ENCODE measurements at places on chromosomes 5 and 9.

DNA sequence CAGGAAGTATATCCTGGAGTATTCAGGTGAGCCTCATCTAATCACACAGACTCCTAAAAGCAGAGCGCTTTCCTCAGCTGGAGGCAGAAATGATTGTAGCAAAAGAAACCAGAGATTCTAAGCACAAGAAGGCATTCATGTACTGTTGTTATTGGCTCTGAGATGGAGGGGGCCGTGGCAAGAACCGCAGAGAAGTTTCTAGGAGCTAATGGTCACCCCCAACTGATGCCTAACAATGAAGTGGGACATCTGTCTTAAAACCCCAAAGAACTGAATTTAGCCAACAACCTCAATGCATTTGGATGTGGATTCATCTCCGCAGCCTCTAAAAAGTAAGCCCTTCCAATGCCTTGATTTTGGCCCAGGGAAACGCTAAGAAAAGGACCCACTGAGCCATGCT lies 76.3 kb downstream of the ADAMTSL1 start:
- no peak for DNase-seq

GRCh38 chr5:88799938-88800535 lies 82.9 kb downstream of the MEF2C start:
- DNase-seq = no peak

- DNase-seq = no peak
Measured at GRCh38 chr5:119402555-119402954, 46.7 kb downstream of the TNFAIP8 start.

DNA sequence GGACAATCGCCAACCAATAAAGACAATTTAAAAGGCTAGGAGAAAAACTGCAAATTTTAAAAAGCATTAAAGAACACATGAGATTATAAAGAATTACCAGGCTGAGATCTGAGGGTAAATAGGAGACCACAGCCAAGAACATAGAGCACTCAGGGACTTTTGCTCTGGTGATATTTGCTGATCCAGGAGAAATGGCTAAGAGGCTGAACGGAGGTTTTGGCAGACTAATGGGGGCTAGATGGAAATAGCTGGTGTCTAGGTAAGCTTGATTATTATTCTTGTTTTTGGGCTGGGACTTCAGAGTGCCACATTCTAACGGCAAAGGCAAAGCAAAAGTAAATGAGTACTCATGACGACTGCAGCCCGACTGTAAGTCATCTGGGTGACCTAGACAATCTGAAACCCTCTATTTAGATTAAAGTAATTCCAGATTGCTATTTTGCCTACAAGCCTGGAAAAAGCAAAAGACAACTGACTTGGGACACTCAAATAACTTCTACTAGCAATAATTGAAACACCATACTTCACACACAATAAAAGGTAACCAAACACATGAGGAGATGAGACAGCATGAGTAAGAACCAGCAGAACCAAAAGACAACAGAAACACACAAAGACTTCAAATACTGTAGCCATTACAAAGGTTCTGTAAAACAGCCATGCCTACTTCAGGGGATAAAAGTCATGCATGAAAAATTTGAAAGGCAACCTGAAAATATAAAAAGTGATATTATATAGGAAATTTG lies 68.8 kb downstream of the JAKMIP2 start:
- no peak for DNase-seq

- DNase-seq = no peak
Measured at GRCh38 chr5:33828626-33829308, 63.0 kb downstream of the ADAMTS12 start.

DNA sequence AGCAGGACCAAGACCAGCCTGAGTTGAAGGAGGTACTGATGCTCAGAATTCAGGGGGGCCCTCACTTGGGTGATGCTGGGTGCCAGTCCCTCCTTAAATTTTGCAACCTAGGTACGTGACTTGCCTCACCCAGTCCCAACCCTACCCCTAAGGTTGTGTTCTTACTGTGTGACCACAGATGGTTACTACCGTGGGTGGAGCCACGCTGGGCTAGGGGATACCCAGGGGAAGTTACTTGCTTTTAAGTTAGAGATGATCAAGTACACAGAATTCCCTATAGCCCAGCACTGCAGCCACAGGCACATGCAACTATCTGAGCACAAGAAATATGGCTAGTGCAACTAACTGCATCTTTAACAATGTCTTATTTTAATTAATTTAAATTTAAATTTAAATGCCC lies 32.9 kb downstream of the NXNL2 start:
- no peak for DNase-seq

GRCh38 chr5:135092476-135092875 lies 58.4 kb upstream of the PITX1 start:
- DNase-seq = no peak

DNA sequence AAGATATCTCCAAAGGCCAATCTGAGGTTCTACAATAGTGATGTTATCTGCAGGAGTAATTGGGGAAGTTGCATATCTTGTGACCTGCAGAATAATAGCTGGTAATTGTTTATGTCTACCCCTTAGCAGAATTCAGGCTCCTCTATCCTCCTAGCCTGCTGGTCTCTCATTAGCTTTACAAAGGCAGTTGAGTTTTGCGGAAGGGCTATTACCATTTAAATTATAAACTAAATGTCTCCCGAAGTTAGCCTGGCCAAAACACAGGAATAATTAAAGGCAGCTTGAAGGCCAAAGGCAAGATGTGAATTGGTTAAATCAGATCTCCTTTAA lies 168.7 kb downstream of the TTC39B start:
- no peak for DNase-seq

DNA sequence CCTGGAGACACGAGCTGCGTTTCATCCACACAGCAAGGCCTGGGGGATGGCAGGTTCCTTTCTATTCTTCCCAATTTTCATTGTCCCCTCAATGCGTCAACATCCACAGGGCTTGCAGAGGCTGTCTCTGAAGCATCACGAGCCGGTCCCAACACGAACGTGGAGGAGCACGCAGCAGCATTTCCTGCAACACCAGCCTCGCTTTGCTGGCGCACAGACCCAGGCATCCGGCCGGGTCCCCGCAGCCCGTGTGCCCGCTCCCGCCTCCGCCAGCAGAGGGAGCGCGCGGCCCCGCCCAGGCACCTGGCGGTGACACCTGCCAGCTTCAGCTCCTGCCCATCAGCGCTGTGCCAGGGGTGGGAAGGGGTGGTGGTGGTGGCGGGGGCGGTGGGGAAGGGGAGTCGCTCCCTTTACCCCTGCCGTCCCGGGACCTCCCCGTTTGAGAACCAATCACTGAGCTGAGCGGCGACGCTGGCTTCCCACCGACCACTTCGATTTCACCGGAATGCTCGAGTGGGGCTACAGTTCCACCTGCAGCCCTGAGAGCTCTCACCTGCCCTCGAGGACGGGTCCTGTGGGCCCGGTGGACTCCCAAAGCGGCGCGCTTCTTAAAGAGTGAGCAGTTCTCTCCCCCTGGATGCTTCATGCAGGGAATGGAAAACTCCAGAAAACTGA lies 464.5 kb downstream of the ICE1 start:
- no peak for DNase-seq

GRCh38 chr5:7274203-7274602 lies 121.7 kb upstream of the ADCY2 start:
- DNase-seq = no peak

DNA sequence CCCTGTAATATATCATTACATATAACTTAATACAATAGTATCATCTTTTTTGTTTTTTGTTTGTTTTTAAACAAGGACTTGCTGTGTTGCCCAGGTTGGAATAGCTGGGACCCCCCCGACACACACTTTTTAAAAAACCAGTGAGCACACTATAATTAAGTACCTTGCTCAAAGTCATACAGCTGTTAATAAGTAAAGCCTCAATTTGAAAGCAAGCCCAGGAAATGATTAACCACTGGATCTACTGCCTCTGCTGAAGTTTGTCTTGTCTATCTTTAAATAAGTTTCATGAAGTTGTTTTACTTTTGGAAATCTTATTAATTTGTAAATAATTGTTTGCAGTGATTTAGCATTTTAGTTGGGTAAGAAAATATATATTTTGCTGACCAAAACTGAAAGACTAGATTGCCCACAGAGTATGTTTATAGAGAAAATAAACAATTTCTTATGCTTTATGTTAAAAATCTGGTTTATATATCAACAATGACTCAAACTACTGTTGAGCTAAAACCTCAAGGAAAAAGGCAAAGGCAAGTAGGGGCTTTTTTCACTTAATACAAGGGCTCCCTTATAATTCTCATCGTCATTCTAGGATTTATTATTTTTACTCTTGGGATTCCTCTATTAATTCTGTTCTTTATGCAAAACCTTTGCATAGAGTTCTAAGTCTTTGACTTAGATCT lies 5.8 kb upstream of the CARNMT1 start:
- DNase-seq = no peak

DNA sequence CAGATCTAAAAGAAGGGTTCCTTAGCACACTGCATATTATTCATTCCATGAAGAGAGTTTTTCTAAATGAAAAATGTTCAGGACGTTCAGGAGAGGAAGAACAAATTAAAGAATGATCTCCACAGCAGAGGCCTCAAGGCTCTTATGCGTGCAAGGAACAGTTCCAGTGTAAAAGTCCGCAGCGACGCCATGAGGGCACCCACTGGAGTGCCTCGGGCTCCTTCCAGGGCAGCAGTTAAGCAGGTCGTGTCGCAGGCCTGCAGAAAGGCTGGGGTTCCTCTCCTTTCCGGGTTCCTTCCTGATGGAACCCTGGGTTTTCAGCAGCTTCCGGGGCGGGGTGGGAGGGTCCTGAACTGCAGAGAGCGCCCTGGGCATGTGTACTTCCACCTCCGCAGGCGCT lies 87.1 kb upstream of the SELENOP start:
- no peak for DNase-seq

DNA sequence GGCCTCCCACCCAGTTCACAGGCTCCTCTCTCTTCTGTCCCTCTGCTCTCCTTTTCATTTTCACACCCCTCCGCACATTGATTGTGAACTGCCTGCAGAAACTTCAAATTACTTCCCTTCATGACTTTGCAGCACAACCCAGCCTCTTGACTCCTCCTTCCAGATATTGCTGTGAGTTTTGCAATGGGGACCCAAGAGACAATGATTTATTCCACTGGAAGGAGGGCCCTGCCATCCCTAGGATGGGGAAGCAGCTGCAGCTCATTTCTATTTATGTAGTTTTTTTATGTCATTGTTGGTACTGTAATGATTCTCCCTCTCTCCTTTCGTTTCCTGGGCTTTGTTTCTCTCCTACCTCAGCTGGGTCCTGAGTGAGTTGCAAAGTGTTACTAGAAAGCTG lies 364.9 kb downstream of the ICE1 start:
- no peak for DNase-seq

Measured in choroid plexus epithelial cell (primary cell).